ENCODE measurements at places on chromosomes 12 and 14. TPM values are rescaled to one million over a fixed set of nuclear protein-coding genes. Genes with fewer than 3 reads are reported as not detected.

CACNA2D4 gene
- total RNA-seq = 0.73 TPM

- DNase-seq = peak; percentile 38
Measured at GRCh38 chr14:45716572-45716971, 463.6 kb upstream of the MIS18BP1 start.

GRCh38 chr14:35435177-35435576 is 30.6 kb upstream of the NFKBIA start:
- DNase-seq = no peak

DNA sequence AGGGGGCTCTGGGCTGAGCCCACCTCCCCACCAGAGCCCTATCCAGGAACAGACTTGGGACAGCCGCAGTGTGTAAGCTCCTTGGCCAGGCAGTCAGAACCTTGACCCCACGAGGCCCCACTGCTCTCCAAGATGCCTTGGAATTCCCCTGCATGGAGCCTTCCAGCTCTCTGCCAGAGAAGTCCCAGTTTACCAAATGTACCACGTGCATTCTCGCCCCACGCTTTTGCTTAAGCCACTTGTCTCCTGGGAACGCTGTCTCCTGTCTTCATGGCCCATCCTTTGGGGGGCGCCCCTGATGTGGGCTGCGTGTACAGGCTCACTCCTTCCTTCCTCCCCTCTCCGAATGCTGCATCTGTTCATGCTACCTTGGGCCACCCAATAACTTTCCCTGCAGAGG is 7.9 kb downstream of the FAIM2 start:
- DNase-seq = no peak

- DNase-seq = no peak
Measured at GRCh38 chr14:75222208-75222701, 45.8 kb upstream of the TMED10 start.

TPPP2 gene
- not detected for total RNA-seq

- DNase-seq = no peak
Measured at GRCh38 chr12:116644806-116645205, 85.6 kb downstream of the MAP1LC3B2 start.
